ENCODE measurements at places on chromosomes 5 and 9. TPM values are rescaled to one million over a fixed set of nuclear protein-coding genes. Genes with fewer than 3 reads are reported as not detected.

GRCh38 chr9:83501565-83501964 is 36.6 kb downstream of the FRMD3 start:
- H3K27me3 ChIP-seq: no peaks in the 10 kb centered on the region
- no peaks in the 10 kb centered on the region for H3K4me1 ChIP-seq
- DNase-seq: no peak
- no peak overlapping the region for H3K27ac ChIP-seq
- no peaks in the 10 kb centered on the region for H3K36me3 ChIP-seq

DNA sequence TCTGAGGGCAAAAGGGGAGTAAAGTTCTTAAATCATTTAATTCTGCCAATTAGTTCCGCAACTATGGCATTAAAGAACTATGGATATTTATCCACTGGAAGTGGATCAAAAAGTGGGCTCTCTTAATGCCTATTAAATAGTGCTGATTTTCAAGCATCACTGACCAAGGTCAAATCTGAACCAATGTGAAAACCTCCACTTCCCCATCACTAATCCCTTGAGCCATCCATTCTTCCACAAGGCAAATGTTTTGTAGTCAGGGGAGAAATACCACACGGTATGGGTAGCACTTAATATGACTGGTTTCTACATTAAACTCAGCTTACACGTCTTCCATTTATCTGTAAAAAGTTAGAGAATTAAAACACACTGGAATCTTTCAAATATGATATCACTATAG is 57.6 kb downstream of the MLLT3 start:
- no peak for DNase-seq
- no peaks in the 10 kb centered on the region for H3K27me3 ChIP-seq
- H3K4me3 ChIP-seq: no peak overlapping the region
- peaks cover 9% of the 10 kb centered on the region for H3K4me1 ChIP-seq
- H3K27ac ChIP-seq: no peak overlapping the region
- H3K36me3 ChIP-seq: no peaks in the 10 kb centered on the region

- DNase-seq: no peak
- no peak overlapping the region for H3K27ac ChIP-seq
- no peaks in the 10 kb centered on the region for H3K4me1 ChIP-seq
- no peaks in the 10 kb centered on the region for H3K36me3 ChIP-seq
- H3K27me3 ChIP-seq: no peaks in the 10 kb centered on the region
- no peak overlapping the region for H3K4me3 ChIP-seq
Observed at GRCh38 chr5:165232509-165233028, 1727.2 kb downstream of the MAT2B start.

- peaks cover 4% of the 10 kb centered on the region for H3K36me3 ChIP-seq
- no peaks in the 10 kb centered on the region for H3K27me3 ChIP-seq
- H3K4me3 ChIP-seq: no peak overlapping the region
- H3K4me1 ChIP-seq: no peaks in the 10 kb centered on the region
- DNase-seq: no peak
- H3K27ac ChIP-seq: no peak overlapping the region
Observed at GRCh38 chr9:26066237-26066636, 388.0 kb upstream of the TUSC1 start.

The ARHGEF39 gene
- total RNA-seq: 14.2 TPM

GRCh38 chr9:118364266-118365106 is 660.3 kb downstream of the TLR4 start:
- DNase-seq: no peak
- H3K27ac ChIP-seq: no peak overlapping the region
- no peaks in the 10 kb centered on the region for H3K4me1 ChIP-seq
- H3K36me3 ChIP-seq: no peaks in the 10 kb centered on the region

DNA sequence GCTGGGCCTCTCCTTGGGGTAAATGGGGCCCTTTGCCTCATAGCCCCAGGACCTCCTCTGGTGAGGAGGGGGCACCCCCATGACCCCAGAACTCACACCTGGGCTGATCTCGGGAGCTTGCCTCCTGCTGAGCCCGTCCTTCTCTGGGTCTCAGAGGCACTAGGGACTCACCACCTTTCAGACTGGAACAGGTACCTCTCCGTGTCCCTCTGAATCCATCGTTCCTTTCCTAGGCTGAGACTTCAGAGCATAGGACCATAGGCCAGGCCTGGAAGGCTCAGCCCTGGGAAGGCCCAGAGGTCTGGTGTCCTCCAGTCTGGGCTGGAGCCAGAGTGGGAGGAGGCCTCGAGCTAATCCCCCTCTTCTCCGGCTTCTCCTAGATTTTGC is 97.9 kb downstream of the CACNA1B start:
- H3K27ac ChIP-seq: no peak overlapping the region
- no peak for DNase-seq
- H3K4me3 ChIP-seq: no peak overlapping the region
- no peaks in the 10 kb centered on the region for H3K36me3 ChIP-seq
- peaks cover 2% of the 10 kb centered on the region for H3K27me3 ChIP-seq
- H3K4me1 ChIP-seq: no peaks in the 10 kb centered on the region

DNA sequence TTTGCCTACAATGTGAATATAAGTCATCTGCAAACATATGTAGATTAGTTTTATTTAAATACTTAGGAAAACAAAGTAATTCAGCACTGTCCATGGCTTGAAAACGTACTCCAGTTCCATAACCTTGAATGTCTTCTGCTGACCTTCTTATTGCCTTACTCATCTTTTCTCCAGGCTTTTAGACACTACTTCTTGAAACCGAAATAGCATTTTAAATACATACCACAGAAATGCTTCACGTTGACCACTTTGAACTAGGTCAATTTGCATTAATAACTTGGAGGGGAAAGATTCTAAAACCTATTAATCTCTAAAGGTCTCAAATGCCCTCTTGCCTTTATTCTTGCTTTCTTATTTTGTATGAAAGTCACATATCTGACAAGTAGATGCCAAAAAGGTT is 995.4 kb upstream of the ACO1 start:
- DNase-seq: no peak
- peaks cover 2% of the 10 kb centered on the region for H3K4me1 ChIP-seq
- no peak overlapping the region for H3K4me3 ChIP-seq
- no peaks in the 10 kb centered on the region for H3K36me3 ChIP-seq
- no peak overlapping the region for H3K27ac ChIP-seq

GRCh38 chr5:84045964-84046363 is 325.3 kb upstream of the HAPLN1 start:
- no peak overlapping the region for H3K27ac ChIP-seq
- H3K36me3 ChIP-seq: no peaks in the 10 kb centered on the region
- no peaks in the 10 kb centered on the region for H3K4me1 ChIP-seq
- no peaks in the 10 kb centered on the region for H3K27me3 ChIP-seq
- DNase-seq: no peak

The HMGCS1 gene
- 81.2 TPM for total RNA-seq

The CCDC192 gene
- total RNA-seq: not detected

GRCh38 chr5:124858612-124859011 is 112.2 kb upstream of the ZNF608 start:
- no peak overlapping the region for H3K4me3 ChIP-seq
- H3K4me1 ChIP-seq: peaks cover 11% of the 10 kb centered on the region
- H3K27me3 ChIP-seq: peaks cover 2% of the 10 kb centered on the region
- H3K36me3 ChIP-seq: no peaks in the 10 kb centered on the region
- DNase-seq: no peak

GRCh38 chr5:10533226-10533625 is 30.6 kb upstream of the ANKRD33B start:
- H3K27ac ChIP-seq: no peak overlapping the region
- H3K27me3 ChIP-seq: peaks cover 12% of the 10 kb centered on the region
- H3K4me1 ChIP-seq: peaks cover 15% of the 10 kb centered on the region
- no peaks in the 10 kb centered on the region for H3K36me3 ChIP-seq
- no peak overlapping the region for H3K4me3 ChIP-seq

The TAL2 gene
- not detected for total RNA-seq
